ENCODE measurements at places on chromosomes 1 and 21. TPM values are rescaled to one million over a fixed set of nuclear protein-coding genes. Genes with fewer than 3 reads are reported as not detected.

GRCh38 chr1:67921725-67922489 lies 88.6 kb upstream of the GNG12 start:
- no peak for DNase-seq
- no peaks in the 10 kb centered on the region for H3K36me3 ChIP-seq
- no peak overlapping the region for H3K4me3 ChIP-seq
- no peaks in the 10 kb centered on the region for H3K27me3 ChIP-seq
- H3K4me1 ChIP-seq: no peaks in the 10 kb centered on the region

- DNase-seq: peak; percentile 59
- no peak overlapping the region for H3K27ac ChIP-seq
- H3K4me3 ChIP-seq: no peak overlapping the region
- H3K36me3 ChIP-seq: peaks cover 7% of the 10 kb centered on the region
- no peaks in the 10 kb centered on the region for H3K27me3 ChIP-seq
- peaks cover 43% of the 10 kb centered on the region for H3K4me1 ChIP-seq
Measured at GRCh38 chr1:64933296-64934070, 32.9 kb downstream of the JAK1 start.

- no peaks in the 10 kb centered on the region for H3K36me3 ChIP-seq
- no peak for DNase-seq
- H3K4me3 ChIP-seq: no peak overlapping the region
- H3K4me1 ChIP-seq: peaks cover 5% of the 10 kb centered on the region
Measured at GRCh38 chr1:213623862-213624261, 363.9 kb upstream of the PROX1 start.

DNA sequence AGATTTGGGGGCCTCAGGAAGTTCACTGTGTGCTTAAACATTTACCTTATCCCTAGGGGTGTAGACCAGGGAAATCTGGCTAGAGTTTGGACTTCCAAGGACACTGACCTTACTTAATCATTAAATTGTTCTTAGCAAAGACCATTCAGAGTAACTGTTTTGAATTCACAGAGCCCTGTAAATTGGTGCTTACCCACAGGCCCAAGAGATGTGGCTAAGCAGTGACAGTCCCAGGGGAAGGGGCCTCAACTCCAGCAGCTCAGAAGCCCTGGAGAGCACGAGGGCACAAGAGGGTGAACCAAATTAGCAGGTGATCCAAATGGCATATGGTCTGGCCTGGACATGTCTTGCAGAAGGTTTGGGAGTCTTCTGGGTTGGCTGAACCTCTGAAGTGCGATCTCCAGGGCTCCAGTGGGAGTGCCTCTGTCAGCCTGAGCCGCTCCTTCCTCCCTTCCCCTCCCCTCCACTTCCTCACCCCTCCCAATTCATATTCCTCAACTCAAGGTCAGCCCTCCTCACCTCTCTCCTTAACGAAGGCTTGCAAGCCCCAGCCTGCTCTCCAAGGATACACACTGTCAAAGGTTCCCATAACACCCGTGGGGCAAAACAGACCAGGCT lies 4.3 kb downstream of the PAQR7 start:
- no peak overlapping the region for H3K27ac ChIP-seq
- peaks cover 17% of the 10 kb centered on the region for H3K4me1 ChIP-seq
- H3K27me3 ChIP-seq: no peaks in the 10 kb centered on the region

DNA sequence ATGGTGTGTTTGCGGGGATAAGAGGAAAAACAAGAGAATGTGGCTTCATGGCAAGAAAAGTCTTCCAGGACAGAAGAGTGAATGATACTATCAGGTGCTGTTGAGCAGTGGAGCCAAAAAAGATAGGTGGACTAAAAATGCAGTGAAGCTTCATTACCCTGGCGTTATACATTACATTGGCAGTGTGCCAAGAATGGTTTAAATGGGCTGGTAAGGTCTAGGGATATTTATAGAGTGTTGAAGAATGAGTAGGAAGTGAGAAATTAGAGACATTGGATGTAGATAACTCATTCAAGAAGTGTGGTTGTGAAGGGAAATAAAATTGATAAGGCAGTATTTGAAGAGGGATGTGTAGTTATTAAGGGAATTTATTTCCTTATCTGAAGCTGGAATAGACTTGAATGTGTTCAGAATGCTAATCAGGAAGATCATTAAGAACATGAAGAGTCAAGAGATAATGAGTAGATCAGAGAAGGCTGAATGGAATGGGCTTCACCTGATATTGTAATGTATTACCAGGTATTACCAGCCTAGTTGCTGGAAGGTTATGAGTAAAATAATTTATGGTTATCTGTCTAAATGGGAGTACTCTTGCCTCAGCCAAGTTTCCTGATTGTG lies 72.7 kb downstream of the MAST2 start:
- no peaks in the 10 kb centered on the region for H3K27me3 ChIP-seq
- H3K36me3 ChIP-seq: no peaks in the 10 kb centered on the region
- no peaks in the 10 kb centered on the region for H3K4me1 ChIP-seq
- no peak for DNase-seq

DNA sequence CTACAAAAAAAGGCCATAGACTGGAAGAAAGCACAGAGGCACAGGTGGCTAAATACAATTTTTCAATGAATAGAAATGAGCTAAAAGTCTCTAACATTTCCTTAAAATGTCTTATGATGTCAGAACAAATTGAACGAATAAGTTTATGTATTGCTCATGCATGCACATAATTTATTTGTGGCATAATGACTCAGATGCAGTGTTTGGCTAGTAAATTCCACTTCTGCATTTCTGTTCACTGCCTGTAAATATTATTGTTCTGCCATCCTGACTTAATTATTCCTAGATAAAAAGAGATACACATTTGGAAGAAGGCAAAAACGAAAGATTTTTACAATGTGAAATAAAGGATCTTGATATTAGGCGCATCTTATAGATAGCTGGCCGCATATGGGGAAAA lies 26.6 kb upstream of the EXO1 start:
- H3K36me3 ChIP-seq: no peaks in the 10 kb centered on the region
- H3K27ac ChIP-seq: no peak overlapping the region
- no peak for DNase-seq
- no peaks in the 10 kb centered on the region for H3K4me1 ChIP-seq
- H3K4me3 ChIP-seq: no peak overlapping the region

DNA sequence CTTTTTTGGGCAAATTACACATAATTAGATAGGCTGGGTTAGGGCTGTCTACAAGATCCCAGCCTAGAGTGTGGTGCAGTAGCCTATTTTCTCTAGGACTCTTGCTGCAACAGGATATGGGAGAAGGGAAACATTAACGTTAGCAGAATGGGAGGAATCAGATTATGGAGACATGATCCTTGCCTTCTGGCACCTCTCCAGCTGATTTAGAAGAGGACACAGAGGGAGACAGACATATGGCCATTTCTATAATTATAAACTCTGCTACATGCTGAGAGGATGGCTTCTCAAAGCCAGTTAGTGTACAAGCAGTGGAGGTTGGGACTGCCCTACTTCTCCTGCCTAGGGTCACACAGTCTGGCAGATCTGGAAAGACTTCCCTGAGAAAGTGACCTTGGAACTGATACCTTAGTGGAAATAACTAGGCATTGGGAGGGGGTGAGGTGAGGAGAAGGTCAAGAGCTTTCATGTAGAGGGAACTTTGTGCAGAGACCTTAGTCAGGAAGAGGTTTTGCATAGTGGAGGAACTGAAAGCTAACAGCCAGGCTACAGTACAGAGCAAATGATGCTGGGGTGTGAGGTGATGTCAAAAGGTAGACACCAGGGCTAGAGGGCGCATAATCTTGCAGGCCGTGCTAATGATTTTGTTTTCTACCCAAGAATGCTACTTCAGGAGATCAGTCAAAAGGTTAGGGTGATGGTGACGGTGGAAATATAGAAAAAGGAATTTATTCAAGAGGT lies 1.2 kb upstream of the CD1D start:
- no peaks in the 10 kb centered on the region for H3K36me3 ChIP-seq
- H3K4me3 ChIP-seq: no peak overlapping the region
- H3K27ac ChIP-seq: no peak overlapping the region
- peaks cover 42% of the 10 kb centered on the region for H3K27me3 ChIP-seq
- H3K4me1 ChIP-seq: peaks cover 10% of the 10 kb centered on the region
- DNase-seq: no peak

- no peaks in the 10 kb centered on the region for H3K36me3 ChIP-seq
- no peak overlapping the region for H3K27ac ChIP-seq
Measured at GRCh38 chr1:114234408-114235124, 80.9 kb upstream of the SYT6 start.

GRCh38 chr1:181777812-181778211 lies 283.7 kb downstream of the ZNF648 start:
- no peak overlapping the region for H3K4me3 ChIP-seq
- H3K4me1 ChIP-seq: no peaks in the 10 kb centered on the region
- H3K27me3 ChIP-seq: peaks cover 2% of the 10 kb centered on the region
- no peak for DNase-seq

- H3K27me3 ChIP-seq: no peaks in the 10 kb centered on the region
- no peak overlapping the region for H3K27ac ChIP-seq
- H3K4me3 ChIP-seq: no peak overlapping the region
- no peaks in the 10 kb centered on the region for H3K36me3 ChIP-seq
- no peak for DNase-seq
Measured at GRCh38 chr1:213623064-213623581, 364.6 kb upstream of the PROX1 start.

GRCh38 chr1:179340918-179341317 lies 24.9 kb upstream of the AXDND1 start:
- no peak for DNase-seq
- H3K4me3 ChIP-seq: no peak overlapping the region
- peaks cover 53% of the 10 kb centered on the region for H3K36me3 ChIP-seq

GRCh38 chr1:30740251-30741238 lies 17.0 kb downstream of the LAPTM5 start:
- H3K27me3 ChIP-seq: no peaks in the 10 kb centered on the region
- H3K36me3 ChIP-seq: peaks cover 76% of the 10 kb centered on the region
- H3K4me1 ChIP-seq: peaks cover 78% of the 10 kb centered on the region
- peak overlapping the region; percentile 65 for H3K27ac ChIP-seq

- H3K4me3 ChIP-seq: no peak overlapping the region
- no peaks in the 10 kb centered on the region for H3K36me3 ChIP-seq
- no peak for DNase-seq
- H3K27me3 ChIP-seq: no peaks in the 10 kb centered on the region
Measured at GRCh38 chr1:74334147-74334546, 99.0 kb downstream of the TNNI3K start.

- H3K4me3 ChIP-seq: no peak within 1 kb of the TSS
- peak; percentile 27 for DNase-seq
- H3K27me3 ChIP-seq: peaks cover 55% of the 10 kb centered on the region
- H3K4me1 ChIP-seq: peaks cover 21% of the 10 kb centered on the region
Measured at GRCh38 chr1:156920233-156921052, at the start of gene LRRC71. Gene LRRC71, plus strand, starts transcription at chr1:156920632. Its CDS starts 172 bp downstream, at chr1:156920804.

DNA sequence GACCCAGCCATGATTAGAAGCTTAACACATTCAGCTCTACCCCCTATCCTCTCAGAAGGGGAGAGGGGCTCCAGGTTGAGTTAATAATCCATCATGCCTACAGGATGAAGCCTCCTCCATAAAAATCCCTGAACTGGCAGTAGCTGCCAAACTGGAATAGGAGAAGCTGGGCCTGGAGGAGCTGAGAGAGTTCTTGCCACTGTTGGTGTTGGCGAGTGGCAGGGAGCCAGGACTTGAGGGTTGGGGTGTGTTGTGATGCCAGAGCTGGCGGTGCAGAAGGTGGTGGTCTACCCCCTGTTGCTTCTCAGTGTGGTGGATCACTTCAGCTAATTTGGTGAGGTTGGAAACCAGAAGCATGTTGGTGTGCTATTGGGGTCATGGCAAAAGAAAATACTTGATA lies 36.5 kb downstream of the IVNS1ABP start:
- H3K36me3 ChIP-seq: no peaks in the 10 kb centered on the region
- peak overlapping the region; percentile 58 for H3K27ac ChIP-seq
- peaks cover 45% of the 10 kb centered on the region for H3K4me1 ChIP-seq
- no peak overlapping the region for H3K4me3 ChIP-seq
- no peaks in the 10 kb centered on the region for H3K27me3 ChIP-seq
- no peak for DNase-seq

DNA sequence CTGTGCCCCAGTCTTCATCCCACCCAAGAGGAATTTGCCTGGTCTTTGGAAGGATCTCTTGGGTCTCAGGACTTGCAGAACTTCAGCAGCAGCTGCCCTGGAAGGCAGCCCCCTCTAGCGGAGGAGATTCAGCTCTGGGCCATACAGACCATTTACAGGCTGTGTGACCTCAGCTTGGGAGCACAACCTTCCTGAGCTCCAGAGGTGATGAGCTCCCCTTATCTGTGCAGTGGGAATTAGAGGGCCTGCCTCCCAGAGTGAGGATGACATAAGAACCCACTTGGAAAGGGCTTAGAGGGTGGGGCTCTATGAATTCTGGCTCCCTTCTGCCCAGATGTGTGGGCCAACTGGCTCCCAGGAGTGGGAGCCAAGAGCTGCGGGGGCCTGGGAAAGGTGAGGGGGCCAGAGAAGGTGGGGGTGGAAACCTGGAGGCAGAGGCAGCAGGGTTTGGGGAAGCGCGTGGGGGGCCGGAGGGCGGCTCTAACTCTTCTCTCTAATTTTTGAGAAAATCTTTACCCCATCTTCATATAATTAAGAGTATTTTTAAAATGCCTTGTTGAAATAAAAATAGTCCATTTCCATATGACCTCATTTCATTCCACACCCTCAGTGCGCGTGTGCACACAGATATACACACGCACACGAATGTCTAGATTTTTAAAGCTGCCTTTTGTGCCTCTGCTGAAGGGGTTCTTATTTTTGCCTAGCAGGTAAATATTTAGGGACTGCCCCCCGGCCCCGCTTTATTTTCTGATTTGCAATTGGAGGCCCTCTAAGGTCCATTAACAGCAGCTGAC lies 21.5 kb downstream of the EPHB2 start:
- H3K4me1 ChIP-seq: no peaks in the 10 kb centered on the region
- no peak overlapping the region for H3K27ac ChIP-seq
- no peak for DNase-seq
- H3K36me3 ChIP-seq: no peaks in the 10 kb centered on the region

- DNase-seq: no peak
- H3K4me1 ChIP-seq: no peaks in the 10 kb centered on the region
- H3K4me3 ChIP-seq: no peak overlapping the region
- no peaks in the 10 kb centered on the region for H3K27me3 ChIP-seq
Measured at GRCh38 chr1:240128366-240128765, 36.7 kb downstream of the FMN2 start.

GRCh38 chr1:66676613-66677298 lies 75.5 kb upstream of the DYNLT5 start:
- no peaks in the 10 kb centered on the region for H3K27me3 ChIP-seq
- no peaks in the 10 kb centered on the region for H3K36me3 ChIP-seq
- no peak for DNase-seq
- H3K27ac ChIP-seq: no peak overlapping the region

FNDC5 gene
- total RNA-seq: not detected

HNRNPR gene
- total RNA-seq: 92.0 TPM

CFH gene
- total RNA-seq: 4.6 TPM

TSPAN2 gene
- total RNA-seq: 1.6 TPM

ETNK2 gene
- total RNA-seq: 12.9 TPM

IL10 gene
- 0.87 TPM for total RNA-seq

S100A5 gene
- 1.3 TPM for total RNA-seq

CPLANE2 gene
- total RNA-seq: 5.3 TPM

PDPN gene
- not detected for total RNA-seq

FHAD1 gene
- total RNA-seq: not detected

SPRR2A gene
- not detected for total RNA-seq

LDLRAD1 gene
- total RNA-seq: not detected

LHX8 gene
- total RNA-seq: not detected

S100A16 gene
- not detected for total RNA-seq

RNU1-3 gene
- 5,937 TPM for total RNA-seq
